Body of pancreas (tissue), 4 donors: ENCODE measurements at places on chromosomes 13 and 19. TPM values are rescaled to one million over a fixed set of nuclear protein-coding genes. Genes with fewer than 3 reads are reported as not detected.

DNA sequence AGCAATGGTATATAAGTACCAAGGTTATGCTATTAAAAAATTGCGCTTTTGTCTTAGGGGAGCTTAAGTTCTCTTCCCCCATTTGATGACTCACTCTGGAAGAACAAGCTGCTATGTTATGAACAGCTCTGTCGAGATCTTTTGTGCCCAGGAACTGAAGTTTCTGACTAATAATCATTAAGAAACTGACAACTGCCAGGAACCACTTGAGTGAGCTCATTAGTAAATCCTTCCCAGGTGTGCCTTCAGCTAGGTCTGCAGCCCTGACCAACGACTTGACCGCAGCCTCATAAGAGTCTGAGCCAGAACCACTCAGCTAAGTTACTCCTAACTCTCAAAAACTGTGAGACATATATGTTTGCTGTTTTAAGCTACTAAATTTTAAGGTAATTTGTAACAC is 147.8 kb downstream of the SLITRK6 start:
- H3K27me3 ChIP-seq, result no peaks in the 10 kb centered on the region
- H3K4me1 ChIP-seq, result no peaks in the 10 kb centered on the region
- no peak overlapping the region for H3K27ac ChIP-seq

DNA sequence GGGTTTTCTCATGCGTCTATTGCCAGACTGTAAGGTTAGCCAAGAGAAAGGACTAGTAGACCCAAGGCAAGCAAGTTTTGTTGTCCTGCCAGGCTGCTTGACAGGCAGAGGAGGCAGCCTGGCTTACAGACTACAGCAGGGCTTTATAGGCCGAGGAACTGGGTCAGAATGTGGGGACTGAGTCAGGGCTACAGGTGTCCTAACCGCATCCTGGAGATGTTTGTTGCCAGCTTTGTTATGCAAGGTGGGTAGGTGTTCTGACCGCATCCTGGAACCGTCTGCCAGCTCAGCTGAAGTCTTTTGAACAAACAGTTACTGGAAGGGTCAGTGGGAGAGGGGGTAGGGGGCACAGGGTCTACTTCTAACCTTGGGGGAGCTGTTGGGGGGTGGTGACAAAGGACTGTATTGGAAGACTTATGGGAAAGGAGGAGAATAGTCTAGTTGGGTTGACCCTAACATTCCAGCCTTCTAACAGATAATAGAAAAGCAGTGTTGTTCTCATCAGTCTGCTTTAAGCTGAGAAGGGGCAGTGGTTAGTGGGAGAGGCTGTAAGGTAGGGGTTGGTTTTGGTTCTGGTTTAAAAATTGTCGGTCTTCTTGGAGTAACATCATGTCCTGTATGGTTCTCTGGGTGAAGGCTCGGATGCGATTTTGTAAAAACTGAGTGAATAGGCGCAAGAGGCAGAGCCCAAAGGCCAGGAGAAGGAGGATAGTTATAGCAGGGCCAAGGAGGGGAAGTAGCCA is 913.8 kb upstream of the SLITRK5 start:
- no peak overlapping the region for H3K4me3 ChIP-seq
- no peak for DNase-seq
- no peaks in the 10 kb centered on the region for H3K27me3 ChIP-seq
- H3K36me3 ChIP-seq, result no peaks in the 10 kb centered on the region

DNA sequence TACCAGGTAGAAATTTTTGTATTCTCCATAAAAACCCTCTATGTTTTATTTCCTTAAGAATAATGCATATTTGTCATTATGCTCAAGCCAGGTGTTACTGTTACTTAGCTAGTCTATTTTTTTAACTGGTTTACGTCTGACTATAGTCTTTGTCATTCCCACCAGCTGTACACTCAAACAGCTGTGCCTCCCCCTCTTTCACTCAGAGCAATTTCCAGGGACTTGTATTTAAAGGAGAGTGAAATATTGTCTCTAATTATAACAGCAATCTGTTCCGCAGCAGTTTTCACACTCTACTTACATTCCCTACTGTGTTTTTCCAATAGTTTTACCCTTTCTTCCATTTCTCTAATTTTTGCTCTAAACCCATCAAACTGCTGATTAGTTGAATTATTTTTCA is 813.6 kb upstream of the MIR17HG start:
- H3K36me3 ChIP-seq, result no peaks in the 10 kb centered on the region
- no peaks in the 10 kb centered on the region for H3K4me1 ChIP-seq
- no peak overlapping the region for H3K4me3 ChIP-seq
- DNase-seq, result no peak

The SLC7A1 gene
- total RNA-seq, result 30.3 TPM

- H3K4me1 ChIP-seq, result peaks cover 13% of the 10 kb centered on the region
- H3K4me3 ChIP-seq, result no peak overlapping the region
- H3K27me3 ChIP-seq, result no peaks in the 10 kb centered on the region
- no peak for DNase-seq
These were observed 46.5 kb upstream of the RCBTB2 start for GRCh38 chr13:48579165-48579918.

DNA sequence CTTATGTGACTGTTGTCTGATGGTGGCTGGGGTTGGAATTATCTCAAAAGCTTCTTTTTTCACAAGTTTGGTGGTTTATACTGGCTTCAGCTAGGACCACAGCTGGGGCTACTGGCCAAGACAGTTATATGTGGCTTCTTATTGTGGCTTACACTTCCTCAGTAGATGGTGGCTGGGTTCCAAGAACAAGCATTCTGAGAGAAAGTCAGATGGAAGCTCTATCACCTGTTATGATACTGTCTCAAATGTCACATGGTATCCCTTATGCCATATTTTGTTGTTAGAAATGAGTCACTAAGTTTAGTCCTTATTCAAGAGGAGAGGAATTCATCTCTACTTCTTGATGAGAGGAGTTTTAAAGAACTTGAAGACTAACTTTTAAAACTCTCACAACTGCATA is 41.6 kb downstream of the NDFIP2 start:
- no peak for DNase-seq
- no peak overlapping the region for H3K27ac ChIP-seq
- no peaks in the 10 kb centered on the region for H3K27me3 ChIP-seq
- no peaks in the 10 kb centered on the region for H3K4me1 ChIP-seq
- H3K4me3 ChIP-seq, result no peak overlapping the region

The VSTM1 gene
- not detected for total RNA-seq

DNA sequence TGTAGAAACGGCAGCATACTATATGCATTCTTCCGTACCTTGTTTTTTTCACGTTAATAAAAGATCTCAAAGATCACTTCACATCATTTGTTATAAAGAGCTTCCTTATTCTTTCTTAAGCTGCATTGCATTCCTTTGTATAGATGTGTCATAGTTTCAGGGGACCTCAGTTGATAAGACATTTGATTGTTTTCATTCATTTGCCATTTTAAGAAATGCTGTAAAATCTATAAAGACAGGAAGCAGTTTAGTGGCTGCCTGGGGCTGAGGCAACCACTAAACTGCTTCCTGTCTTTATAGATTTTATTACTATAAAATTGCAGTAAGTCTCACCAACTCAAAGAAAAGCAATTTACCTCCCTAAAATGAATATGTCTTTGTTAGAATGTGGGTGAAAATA is 59.4 kb downstream of the ZDHHC20 start:
- no peak for DNase-seq
- no peak overlapping the region for H3K27ac ChIP-seq
- no peak overlapping the region for H3K4me3 ChIP-seq
- H3K36me3 ChIP-seq, result peaks cover 3% of the 10 kb centered on the region

- DNase-seq, result peak; percentile 88
- H3K4me3 ChIP-seq, result no peak overlapping the region
- no peaks in the 10 kb centered on the region for H3K36me3 ChIP-seq
- peaks cover 42% of the 10 kb centered on the region for H3K4me1 ChIP-seq
- H3K27ac ChIP-seq, result no peak overlapping the region
These were observed 845.3 kb downstream of the DIAPH3 start for GRCh38 chr13:59318320-59318930.

- peaks cover 2% of the 10 kb centered on the region for H3K36me3 ChIP-seq
- H3K27ac ChIP-seq, result peak overlapping the region; percentile 53
- H3K27me3 ChIP-seq, result no peaks in the 10 kb centered on the region
- H3K4me1 ChIP-seq, result peaks cover 16% of the 10 kb centered on the region
- H3K4me3 ChIP-seq, result no peak overlapping the region
- no peak for DNase-seq
These were observed 93.5 kb downstream of the ATP11A start for GRCh38 chr13:112783135-112783977.

The SYNE4 gene
- total RNA-seq, result 9.3 TPM

The R3HDM4 gene
- total RNA-seq, result 11.2 TPM

The ASF1B gene
- 1.6 TPM for total RNA-seq

The PDE4C gene
- 0.26 TPM for total RNA-seq

The LNX2 gene
- 11.2 TPM for total RNA-seq

DNA sequence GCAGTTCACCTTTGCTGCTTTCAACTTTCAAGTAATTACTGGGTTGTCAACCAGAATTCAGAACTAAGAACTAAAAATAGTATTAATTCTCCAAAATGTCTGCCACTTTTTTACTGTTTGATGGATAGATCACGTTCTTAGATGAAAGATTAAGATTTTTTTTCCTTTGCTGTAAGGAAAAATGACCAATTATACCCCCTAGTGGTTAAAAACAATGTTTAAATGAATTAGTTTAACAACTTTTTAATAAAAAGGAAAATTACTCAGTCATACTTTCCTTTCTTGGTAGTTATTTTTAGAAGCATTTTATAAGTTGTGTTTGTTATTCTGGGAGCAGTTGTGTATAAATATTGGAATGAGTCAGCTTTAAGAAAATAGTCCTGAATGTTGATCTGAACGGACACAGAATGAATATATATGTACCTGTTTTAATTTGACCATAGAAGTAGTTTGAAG is 4.6 kb downstream of the TM9SF2 start:
- H3K4me3 ChIP-seq, result no peak overlapping the region
- no peak overlapping the region for H3K27ac ChIP-seq
- H3K36me3 ChIP-seq, result no peaks in the 10 kb centered on the region
- H3K27me3 ChIP-seq, result no peaks in the 10 kb centered on the region
- H3K4me1 ChIP-seq, result peaks cover 50% of the 10 kb centered on the region
- no peak for DNase-seq

DNA sequence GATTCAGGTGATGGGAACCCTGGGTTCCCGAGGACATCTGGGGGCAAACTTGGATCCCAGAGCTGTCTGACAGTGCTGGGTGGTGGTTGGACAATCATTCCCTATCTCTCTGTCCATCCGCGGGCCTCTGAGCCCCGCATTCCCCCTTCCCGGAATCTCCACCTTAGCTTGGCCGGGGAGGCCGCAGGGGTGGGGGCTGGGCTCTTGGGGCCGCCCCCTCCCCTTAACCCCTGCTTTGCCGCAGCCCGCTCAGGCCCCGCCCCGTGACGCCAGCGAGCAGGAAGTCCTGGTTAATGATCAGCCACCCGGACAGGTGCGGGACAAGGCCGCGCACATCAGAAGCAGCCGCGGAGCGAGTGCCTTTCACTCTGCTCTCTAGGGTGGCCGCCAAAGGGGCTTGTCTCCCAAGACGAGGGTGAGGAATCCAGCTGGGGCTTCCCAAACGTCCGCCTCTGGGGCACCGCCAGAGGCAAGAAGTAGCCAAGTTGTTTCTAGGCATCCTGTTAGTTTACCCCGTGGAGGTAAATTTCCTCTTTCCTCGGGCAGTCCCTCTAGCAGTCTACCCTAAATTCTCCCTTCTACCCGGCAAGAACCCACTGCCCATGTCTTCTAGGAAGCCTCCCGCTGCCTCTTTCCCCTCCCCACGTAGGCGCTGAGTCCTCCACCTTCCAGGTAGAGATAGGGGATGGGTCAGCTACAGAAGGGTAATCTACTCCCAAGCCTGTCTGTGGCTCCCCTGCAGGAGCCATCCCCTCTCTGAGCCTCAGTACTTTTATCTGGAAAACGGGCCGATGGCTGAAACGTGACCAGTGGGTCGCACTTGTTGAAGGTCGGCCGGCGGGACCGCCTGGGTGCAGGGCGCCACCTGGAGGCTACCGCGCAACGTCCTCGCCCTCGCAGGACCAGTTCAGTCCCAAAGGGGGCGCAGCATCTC is 3.0 kb downstream of the IRF2BP1 start:
- DNase-seq, result peak; percentile 99
- H3K27ac ChIP-seq, result peak overlapping the region; percentile 94
- H3K4me3 ChIP-seq, result peak overlapping the region; percentile 1
- H3K27me3 ChIP-seq, result no peaks in the 10 kb centered on the region

DNA sequence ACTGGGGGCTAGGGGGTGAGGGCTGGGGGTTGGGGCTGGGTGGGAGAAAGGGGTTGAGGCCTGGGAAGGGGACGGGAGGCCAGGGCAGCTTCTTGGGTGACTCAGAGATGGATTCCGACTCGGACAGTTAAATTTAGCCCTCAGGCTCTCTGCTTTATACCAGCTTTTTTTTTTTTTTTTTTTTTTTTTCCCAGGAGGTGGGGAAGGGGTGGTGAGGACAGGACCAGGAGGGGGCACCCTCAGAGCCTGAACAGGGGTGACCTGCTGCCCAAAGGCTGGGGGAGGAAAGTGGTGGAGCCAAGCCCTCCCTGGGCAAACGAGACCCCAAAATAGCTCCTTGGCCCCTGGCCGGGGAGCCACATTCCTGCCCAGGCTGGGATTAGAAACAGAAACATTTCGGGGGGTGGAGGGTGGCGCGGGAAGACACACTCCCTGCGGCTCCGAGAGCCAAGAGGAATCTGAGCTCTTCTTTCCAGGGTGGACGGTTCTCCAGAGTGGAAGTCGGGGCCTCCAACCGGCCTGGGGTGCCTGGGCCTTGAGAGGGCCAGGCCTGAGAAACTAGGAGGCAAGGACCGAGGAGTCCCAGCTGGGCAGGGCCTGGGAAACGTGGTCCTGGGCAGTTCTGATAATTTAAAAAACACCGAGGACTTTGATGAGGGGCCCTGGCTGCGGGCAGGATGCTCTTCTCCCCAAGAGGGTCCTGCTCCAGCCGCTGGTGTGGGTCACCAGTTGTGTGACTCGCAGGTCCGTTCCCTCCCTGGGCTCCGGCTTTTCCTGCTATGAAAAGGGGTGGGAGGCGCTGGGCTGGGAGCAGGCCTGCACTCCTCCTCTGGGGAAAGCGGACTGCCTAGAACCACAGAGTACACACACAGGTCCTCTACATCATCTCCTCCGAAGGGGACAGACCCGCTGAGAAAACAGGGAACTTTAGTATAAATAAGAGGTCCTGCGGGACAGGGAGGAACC is 813 bp upstream of the DMPK start:
- H3K4me3 ChIP-seq, result no peak overlapping the region
- no peaks in the 10 kb centered on the region for H3K27me3 ChIP-seq
- DNase-seq, result no peak

DNA sequence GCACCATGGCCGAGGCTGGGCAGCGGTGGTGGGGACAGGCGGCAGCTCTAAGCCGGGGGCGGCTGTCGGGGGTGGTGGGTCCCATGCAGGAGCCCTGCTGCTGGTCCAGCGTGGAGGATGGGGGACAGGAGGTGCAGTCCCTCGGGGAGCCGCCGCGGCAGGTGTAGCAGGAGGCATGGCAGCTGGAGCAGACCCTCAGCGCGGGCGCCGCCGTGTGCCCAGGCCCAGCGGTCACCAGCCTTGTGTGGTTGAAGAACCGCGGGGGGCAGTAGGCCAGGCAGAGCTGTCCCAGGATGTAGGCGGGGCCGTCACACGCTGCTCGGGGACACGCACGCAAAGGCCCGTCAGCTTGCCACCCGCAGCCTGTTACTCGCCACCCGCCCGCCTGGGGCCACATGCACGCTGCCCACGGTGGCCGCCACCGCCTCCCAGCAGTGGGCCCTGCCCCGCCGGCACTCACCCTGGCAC is 2.9 kb upstream of the C19orf25 start:
- peaks cover 15% of the 10 kb centered on the region for H3K4me1 ChIP-seq
- no peaks in the 10 kb centered on the region for H3K27me3 ChIP-seq
- H3K36me3 ChIP-seq, result no peaks in the 10 kb centered on the region
- H3K27ac ChIP-seq, result no peak overlapping the region
- no peak for DNase-seq

GRCh38 chr13:109955598-109955997 is 169.2 kb upstream of the IRS2 start:
- H3K27ac ChIP-seq, result no peak overlapping the region
- H3K27me3 ChIP-seq, result no peaks in the 10 kb centered on the region
- DNase-seq, result no peak
- H3K4me3 ChIP-seq, result no peak overlapping the region
- H3K4me1 ChIP-seq, result no peaks in the 10 kb centered on the region
